Dermis microvascular lymphatic vessel endothelial cell (primary cell): ENCODE measurements at places on chromosomes 2 and 18.

GRCh38 chr2:207515671-207516070, 14.1 kb upstream of the CREB1 start:
- DNase-seq = no peak

GRCh38 chr2:64698668-64699444, 45.1 kb upstream of the SERTAD2 start:
- peak; percentile 90 for DNase-seq

DNA sequence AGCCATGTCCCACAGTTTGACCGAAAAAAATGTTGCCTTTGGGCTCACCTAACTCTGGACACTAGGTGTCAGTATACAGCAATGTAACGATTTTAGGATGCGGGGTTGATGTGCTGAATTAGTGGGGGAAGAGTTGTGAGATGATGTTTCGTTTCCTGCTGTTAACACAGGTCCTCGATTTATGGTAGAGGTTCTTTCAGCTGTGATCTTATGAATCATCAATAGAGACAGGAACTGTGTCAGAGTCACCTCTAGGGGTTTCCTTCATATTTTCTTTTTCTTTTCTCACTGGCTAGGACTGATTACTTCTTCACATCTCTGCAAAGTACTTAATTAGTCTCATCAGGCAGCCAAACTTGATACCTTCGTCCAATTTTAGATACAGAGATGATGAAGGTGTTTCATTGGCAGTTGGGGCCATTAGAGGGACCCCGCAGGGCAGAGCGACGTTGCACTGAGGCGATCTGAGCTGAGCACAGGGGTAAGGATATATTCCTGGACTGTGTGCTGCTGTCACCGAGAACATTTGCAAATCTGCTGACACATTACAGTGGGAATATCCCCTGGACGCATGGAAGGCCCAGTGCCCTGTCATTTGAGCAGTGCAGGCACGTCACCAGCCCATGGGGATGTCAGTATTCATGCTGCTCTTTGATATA, 10.2 kb upstream of the MMADHC start:
- peak; percentile 90 for DNase-seq

GRCh38 chr2:166792808-166793207, 95.5 kb upstream of the XIRP2 start:
- DNase-seq = no peak

GRCh38 chr2:215698566-215698965, 262.7 kb upstream of the FN1 start:
- DNase-seq = no peak

DNA sequence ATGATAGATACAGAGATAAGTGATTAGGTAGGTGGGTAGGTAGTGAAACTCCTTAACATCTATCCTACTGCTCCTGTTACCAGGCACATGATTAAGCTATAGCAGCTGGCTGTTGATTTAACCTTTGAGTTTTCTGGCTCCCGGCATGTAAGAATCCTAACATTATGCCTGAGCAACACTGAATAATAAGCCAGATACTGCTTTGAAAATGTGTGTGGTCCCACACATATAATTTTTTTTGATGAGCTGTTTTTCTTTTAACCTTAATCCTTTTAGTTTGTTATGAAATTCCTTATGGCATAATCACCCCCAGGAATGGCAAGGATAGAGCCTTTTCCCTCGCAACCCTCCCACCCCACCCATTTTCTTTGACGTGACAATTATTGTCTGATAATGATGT, 104.2 kb upstream of the NEUROD1 start:
- no peak for DNase-seq

DNA sequence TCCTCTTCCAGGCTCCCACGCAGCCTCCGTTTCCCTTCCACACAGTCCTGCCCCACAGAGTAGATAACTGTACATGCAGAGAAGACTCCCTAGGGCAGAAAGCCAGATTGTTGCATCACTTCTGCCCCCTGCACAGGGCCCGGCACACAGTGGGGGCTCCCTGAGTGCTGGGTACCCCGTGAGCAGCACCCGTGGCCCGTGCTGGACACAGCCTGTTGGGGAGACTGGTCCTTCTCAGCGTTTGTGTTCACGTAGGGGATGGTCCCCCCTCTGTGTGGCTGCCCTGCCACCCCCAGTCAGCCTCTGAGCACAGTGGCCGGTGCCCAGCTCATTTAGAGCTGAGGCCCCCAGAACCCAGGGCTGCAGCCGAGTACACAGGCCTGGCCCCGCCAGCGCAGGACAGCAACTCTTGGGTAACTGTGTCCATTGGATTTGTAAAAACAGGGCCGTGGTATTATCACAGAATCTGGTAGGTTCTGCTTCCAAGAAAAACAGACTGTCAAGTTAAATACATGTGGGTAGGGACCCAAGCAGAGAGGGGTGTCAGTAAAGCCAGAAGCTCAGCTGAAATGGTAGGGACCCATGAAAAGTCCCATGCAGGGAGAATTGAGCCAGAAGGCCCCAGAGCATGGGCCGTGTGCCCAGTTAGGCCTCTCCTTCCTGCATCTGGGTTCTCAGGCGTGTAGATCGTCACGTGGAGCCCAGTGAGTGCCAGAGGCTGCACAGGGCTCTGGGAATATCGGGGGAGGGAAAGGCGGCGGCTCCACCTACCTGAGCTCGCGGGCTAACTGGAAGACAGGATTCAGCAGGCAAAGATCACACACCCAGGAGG, 257.3 kb downstream of the ATAD2B start:
- DNase-seq = peak; percentile 67

DNA sequence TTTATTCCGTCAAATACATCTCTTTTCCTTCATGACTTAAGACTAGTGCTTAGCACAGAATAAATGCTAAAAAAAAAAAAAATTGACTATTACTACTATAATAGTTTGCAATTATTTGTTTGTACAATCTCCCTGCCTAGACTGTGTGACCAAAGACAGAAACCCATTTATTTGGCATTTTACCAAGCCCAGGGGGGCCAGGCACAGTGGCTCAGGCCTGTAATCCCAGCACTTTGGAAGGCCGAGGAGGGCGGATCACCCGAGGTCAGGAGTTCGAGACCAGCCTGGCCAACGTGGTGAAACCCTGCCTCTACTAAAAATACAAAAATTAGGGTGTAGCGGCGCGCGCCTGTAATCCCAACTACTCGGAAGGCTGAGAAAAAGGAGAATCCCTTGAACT, 1.4 kb downstream of the ASB3 start:
- no peak for DNase-seq

- no peak for DNase-seq
These were observed 157.1 kb downstream of the CLIP4 start for GRCh38 chr2:29272311-29272710.

- DNase-seq = no peak
These were observed 25.9 kb upstream of the LCLAT1 start for GRCh38 chr2:30421026-30421603.

DNA sequence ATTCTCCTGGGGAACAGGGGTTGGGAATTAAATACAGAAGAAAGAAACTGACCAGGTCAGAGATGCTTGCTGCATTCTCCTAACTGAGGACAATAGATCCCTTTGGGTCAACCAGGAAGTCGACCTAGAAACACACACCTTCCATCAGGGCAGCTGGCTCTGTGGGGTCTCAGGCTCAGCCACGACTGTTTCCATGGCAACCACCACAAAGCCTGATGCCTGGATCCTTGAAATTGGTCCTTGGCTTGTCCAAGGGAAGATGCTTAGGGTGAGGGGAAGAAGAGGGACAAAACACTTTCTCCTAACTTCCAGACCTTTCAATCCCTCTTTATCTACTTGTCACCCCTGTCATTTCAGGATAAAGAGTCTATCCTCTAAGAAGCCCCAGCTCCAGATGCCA, 194.4 kb downstream of the ALK start:
- DNase-seq = no peak

DNA sequence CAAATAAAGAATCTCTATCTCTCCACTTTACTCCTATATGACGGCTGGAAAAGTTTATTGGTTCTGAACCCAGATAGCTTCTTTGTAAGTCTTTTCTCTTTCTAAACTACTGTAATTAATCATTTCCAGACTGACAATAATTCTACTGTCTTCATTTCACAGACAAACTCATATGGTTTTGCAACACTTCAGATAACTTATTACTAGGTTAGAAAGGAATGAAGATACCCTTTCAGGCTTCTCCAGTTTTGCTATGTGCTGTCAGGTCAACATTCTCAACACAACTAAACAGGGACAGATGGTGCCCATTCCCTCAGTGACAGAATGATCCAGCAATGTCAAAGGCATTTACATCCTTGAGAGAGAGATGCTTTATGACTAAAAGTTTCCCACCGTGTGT, 198.5 kb upstream of the ITGA4 start:
- no peak for DNase-seq

- DNase-seq = no peak
These were observed 273.6 kb downstream of the ALPK2 start for GRCh38 chr18:58355243-58355642.

- DNase-seq = no peak
These were observed 138.4 kb downstream of the RPIA start for GRCh38 chr2:88829607-88830463.

GRCh38 chr2:241110607-241111439, 8.7 kb upstream of the MTERF4 start:
- no peak for DNase-seq

- DNase-seq = no peak
These were observed 173.6 kb upstream of the RAB6C start for GRCh38 chr2:129805899-129806298.
